ENCODE measurements at places on chromosomes 1 and 21.

DNA sequence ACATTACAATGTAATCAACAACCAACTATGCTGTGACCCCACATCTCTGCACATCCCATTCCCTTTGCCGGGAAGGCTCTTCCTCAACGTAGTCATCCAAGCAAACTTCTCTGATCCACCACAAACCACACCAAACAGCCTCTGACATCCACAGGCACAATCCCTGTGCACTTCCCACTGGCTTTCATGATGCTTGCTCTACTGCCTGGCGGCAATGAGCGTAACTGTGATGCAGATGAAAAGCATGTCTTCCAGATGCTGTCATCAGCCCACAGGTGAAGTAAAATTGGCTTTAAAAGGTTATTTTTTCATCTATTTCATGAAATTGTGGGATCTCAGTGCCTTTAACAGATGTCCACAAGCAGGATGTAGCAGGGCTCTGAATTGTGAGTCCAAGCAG is 635.2 kb downstream of the SMYD3 start:
- no peak for DNase-seq

DNA sequence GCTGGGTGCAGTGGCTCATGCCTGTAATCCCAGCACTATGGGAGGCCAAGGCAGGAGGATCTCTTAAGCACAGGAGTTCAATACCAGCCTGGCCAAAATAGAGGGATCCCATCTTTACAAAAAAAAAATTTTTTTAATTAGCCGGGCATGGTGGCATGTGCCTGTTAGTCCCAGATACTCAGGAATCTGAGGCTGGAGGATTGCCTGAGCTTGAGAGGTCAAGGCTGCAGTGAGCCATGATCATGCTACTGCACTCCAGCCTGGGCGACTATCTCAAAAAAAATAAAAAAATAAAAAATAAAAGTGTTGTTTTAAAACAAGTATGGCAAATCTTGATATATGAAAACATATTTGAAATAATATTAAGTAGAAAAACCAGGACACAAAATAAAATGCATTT is 44.4 kb upstream of the CACHD1 start:
- no peak for DNase-seq

- no peak for DNase-seq
Observed at GRCh38 chr1:39321979-39322378, 117.5 kb downstream of the MACF1 start.

GRCh38 chr1:35866991-35867390 is 16.0 kb upstream of the AGO1 start:
- DNase-seq: no peak

- no peak for DNase-seq
Observed at GRCh38 chr1:216805233-216805632, 82.0 kb upstream of the ESRRG start.

GRCh38 chr1:239006276-239006675 is 380.1 kb upstream of the CHRM3 start:
- DNase-seq: no peak

- no peak for DNase-seq
Observed at GRCh38 chr21:31161157-31161556, 122.9 kb upstream of the KRTAP19-8 start.

DNA sequence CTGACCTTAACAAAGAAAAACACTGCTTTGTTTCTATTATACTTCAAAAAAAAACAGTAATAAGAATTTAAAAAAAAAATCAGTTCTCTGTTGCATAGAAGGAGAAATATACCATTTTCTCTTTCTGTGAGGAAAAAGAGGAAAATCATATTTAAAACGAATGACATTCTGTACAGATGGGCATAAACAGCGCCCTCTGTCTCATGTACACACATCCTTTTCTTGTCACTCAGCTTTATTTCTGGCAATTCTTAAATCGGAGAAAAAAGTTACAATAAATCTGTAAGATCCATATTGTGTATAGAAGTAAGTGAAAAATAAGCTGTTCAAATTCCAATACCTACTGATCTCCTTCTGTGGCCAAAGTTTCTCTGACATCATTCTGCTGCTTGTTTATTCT is 245.4 kb downstream of the SMYD3 start:
- no peak for DNase-seq

- no peak for DNase-seq
Observed at GRCh38 chr1:214018386-214019268, 30.9 kb downstream of the PROX1 start.

- no peak for DNase-seq
Observed at GRCh38 chr1:3247521-3248121, 178.6 kb downstream of the PRDM16 start.

GRCh38 chr1:10823000-10823401 is 26.6 kb upstream of the CASZ1 start:
- DNase-seq: peak; percentile 45

DNA sequence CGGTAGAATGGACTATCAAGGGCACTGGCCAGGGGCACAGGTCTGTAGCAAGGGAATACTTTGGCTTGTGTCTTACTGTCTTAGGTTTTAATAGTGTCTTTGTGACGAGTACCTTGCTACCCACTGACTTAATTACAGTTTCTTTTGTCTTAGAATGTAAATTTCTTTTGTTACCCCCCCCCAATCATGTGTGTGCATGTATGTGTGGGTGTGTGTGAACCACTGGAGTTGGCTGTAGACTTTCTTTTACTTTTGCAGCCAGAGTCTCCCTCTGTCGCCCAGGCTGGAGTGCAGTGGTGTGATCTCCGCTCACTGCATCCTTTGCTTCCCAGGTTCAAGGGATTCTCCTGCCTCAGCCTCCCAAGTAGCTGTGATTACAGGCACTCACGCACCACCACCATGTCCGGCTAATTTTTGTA is 61.8 kb upstream of the CLDN14 start:
- no peak for DNase-seq

DNA sequence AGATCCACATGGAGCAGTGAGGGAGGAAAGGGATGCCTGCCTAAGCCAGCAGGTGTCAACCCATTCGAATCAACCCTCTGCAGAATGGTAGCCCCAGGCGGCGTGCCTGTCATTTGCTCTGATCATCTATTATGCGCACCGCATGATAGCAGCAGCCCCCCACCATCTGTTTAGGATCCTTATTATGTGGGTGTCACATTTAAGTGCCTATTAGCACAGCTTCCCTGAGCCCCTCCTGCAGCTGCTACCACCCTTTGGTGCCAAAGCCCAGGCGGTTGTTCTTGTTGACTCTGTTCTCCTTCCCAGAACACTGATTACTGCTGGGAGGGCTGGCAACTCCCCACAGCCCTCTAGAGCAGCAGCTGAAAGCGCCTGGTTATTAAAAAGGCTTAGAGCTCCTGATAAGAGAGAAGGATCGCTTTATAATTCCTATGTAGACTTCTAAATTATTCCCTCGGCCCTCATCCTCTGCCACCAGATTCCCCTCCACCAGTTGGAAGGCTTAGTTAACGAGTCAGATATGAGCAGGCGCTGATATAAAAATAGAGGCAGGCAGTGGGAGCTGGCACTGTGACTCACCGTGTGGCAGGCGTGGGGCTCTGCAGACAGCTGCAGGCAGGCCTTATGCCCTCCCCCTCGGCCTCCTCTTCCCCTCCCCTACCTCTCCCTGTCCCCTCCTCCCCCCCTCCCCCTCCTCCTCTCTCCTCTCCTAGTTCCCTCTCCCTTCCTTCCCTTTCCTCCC is 23.0 kb downstream of the ACTA1 start:
- DNase-seq: peak; percentile 80

DNA sequence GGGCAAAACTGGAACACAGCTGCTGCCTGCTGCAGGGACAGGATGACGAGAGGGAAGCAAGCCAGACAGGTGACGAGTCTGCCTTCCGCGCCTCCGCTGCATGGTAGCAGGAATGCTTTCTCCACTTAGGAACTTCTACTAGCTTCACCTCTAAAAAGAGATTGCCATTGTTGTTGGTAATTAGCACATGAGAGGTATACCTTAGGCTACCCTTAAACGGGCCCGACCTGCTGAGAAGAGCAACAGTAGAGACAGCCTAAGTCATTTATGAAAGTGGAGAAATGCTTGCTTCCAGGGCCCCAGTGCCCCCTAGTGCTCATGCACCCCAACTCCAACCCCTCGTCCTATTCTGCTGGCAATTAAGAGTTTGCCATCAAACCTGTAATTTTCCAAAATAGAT is 96.9 kb upstream of the AKT3 start:
- no peak for DNase-seq

All from uterus (tissue), 4 donors.